ENCODE measurements at places on chromosomes 12 and 14.
A peak's percentile ranks its signal among the peaks of the same experiment; 100 is the strongest.

- no peak for DNase-seq
Measured at GRCh38 chr12:267581-268482, 5.2 kb upstream of the SLC6A13 start.

GRCh38 chr14:56659964-56660551 is 80.5 kb downstream of the TMEM260 start:
- DNase-seq = peak; percentile 90

DNA sequence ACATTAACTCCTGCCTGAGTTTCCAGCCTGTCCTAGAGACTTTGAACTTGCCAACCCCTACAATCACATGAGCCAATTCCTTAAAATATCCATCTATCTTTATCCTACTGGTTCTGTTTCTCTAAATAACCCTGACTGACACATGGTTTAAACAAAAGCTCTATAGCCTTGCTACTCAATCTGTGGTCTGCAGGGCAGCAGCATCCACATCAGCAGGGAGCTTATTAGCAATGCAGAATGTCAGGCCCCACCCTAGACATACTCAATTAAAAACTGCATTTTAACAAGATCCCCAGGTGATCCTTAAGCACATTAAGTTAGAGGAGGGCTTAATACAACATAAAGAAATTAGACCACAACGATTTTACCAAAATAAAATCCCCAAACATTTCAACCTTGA is 108.3 kb upstream of the CPSF6 start:
- DNase-seq = no peak

- DNase-seq = no peak
Measured at GRCh38 chr12:15562263-15562662, 226.9 kb downstream of the EPS8 start.

- no peak for DNase-seq
Measured at GRCh38 chr12:88996200-88996788, 356.0 kb downstream of the DUSP6 start.

DNA sequence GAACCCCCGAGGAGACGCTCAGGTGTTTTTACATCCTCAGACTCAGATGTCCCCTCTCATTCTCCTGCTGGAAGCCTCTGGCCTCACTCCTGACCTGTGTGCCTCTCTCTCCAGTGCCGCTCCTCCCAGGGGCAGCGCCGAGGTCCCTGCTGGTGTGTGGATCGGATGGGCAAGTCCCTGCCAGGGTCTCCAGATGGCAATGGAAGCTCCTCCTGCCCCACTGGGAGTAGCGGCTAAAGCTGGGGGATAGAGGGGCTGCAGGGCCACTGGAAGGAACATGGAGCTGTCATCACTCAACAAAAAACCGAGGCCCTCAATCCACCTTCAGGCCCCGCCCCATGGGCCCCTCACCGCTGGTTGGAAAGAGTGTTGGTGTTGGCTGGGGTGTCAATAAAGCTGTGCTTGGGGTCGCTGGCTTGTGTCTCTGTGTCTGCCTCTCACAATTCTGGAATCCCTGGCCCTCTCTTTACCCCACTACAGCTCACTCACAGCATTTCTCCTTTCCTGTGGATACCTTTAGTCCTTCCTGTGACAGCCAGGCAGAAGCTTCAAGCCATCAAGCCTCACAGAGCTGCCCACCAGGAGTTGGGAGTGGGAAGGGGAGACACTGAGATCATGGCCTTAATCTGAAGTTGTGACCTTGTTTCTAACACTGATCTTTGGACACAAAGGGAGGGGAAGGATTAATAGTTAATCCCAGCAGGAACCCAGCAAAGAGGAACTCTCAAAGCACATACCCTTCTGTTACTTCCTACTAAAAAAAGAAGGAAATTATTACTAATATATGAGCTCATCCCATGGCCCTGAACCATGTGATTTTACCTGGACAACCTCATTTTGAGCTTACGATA is 1.1 kb upstream of the SOAT2 start:
- no peak for DNase-seq

DNA sequence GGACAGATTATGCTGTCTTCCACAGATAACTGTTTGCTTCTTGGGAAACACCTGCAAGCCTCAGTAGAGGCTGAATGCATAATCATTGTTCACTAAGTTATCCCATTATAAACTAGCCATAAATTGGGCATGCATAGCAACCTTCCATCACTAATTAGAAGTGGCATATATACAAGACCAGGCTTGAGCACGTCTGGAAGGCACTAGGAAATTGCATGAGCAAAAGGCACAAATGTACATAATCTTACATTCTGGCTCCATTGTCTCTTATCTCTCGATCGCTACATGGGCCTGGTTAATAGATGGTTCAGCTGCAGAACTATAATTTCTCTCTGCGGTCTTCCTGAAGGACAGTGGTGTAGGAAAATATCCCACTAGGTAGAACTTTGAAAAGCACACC is 679.2 kb downstream of the RPL10L start:
- DNase-seq = no peak

GRCh38 chr12:49583366-49584094 is 15.6 kb upstream of the MCRS1 start:
- no peak for DNase-seq

GRCh38 chr14:73758392-73759182 is 44.4 kb upstream of the PNMA1 start:
- DNase-seq = peak; percentile 91

GRCh38 chr14:66403183-66403582 is 83.0 kb upstream of the CCDC196 start:
- peak; percentile 54 for DNase-seq

- no peak for DNase-seq
Measured at GRCh38 chr14:24280797-24281460, 9.5 kb upstream of the RABGGTA start.

- no peak for DNase-seq
Measured at GRCh38 chr12:116761499-116761898, 23.4 kb downstream of the RNFT2 start.

DNA sequence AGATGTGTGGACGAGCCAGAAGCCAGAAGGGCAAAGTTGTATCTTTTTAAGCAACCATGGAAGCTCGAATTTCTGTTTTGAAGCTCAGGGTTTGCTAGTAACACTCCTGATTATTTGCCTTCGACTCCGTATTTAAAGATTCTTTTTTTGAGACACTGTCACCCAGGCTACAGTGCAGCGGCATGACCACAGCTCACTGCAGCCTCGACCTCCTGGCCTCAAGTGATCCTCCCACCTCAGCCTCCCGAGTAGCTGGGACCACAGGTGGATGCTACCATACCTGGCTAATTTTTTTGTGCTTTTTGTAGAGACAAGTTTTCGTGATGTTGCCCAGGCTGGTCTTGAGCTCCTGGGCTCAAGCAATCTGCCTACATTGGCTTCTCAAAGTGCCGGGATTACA is 18.7 kb upstream of the OASL start:
- no peak for DNase-seq
